ENCODE measurements at places on chromosomes 13 and 19. TPM values are rescaled to one million over a fixed set of nuclear protein-coding genes. Genes with fewer than 3 reads are reported as not detected.

HOMER3 gene
- total RNA-seq = 18.1 TPM

GRCh38 chr19:31940396-31940795, 405.0 kb upstream of the ZNF507 start:
- no peak for DNase-seq

DNA sequence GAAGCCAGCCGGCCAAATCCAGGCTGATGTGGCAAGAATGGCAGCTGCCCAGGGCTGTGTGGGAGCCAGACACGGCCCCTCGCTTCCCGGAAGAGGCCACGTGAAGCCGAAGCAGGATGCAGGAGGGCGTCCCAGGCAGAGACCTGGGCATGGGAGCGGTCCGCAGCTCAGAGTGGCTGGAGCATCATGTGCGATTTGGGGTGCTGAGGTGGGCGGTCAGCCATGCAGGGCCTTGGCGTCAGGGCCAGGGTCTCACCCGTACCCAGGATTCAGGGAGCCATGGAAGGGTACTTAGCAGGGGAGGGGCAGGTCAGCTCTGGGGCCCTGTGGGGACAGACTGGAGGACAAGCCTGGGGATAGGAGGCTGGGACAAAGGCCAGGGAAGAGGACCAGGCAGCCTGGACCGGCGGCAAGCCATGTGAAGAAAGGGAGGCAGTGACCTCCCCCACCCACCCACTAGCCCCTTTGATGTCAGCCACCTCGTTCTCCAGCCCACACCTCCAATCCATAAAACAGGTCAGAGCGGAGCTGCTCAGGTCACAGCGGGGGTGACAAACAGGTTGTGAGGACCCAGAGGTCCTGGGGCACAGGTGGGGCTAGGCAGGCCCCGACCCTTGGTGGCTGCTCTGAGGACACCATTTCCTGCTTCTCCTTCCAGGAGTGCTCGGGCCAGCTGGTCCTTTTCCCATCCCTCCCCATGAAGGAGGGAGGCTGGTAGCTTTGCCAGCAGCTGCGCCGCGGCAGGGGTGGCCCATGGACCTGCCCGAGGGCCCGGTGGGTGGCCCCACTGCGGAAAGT, 2.3 kb downstream of the KASH5 start:
- DNase-seq = no peak

DNA sequence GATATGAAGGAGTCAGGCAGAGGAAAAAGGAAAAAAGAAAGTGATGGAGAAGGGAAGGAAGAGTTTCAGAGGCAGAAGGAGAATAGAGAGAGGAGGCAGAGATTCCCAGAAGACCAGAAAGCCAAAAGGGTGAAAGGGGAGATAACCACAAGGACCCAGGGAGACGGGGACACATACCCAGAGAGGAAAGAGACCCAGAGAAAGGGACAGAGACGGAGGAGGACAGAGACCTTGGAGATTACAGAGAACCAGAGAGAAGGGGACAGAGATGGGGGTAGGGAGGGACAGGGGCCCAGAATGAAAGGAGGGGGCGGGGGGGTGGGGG, 1.4 kb downstream of the PTH2 start:
- DNase-seq = no peak

DNA sequence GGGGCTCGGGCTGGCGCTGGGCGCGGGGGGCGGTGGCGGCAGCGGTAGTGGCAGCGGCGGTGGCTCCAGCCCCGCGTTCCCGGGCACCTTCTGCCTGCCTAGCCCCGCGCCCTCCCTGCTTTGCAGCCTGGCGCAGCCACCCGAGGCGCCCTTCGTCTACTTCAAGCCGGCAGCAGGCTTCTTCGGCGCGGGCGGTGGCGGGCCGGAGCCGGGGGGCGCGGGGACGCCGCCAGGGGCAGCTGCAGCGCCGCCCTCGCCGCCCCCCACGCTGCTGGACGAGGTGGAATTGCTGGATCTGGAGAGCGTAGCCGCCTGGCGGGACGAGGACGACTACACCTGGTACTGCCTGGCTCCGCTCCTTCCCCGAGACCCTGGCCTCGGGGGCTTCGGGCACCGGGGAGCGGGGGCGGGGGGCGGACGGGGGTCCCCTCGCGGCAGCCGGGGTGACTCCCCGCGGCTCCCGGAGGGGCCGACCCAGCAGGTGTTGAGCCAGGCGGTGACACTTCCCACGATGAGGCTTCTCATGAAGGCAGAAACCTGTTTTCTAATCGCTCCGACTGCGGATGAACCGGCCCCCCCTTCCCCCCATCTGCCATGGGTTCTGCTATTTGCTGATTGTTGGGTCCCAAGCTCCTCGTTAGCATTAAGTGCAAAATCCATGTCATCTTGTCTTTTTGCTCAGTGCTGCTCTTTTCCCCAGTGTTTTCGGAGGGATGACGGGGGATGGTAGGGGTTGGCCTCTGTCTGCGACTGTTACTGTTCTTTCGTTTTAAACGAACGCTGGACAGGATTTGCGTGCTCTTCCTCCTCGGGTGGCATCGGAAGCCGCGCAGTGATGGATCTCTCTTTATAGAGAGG, 943 bp downstream of the SLAIN1 start:
- no peak for DNase-seq

DNA sequence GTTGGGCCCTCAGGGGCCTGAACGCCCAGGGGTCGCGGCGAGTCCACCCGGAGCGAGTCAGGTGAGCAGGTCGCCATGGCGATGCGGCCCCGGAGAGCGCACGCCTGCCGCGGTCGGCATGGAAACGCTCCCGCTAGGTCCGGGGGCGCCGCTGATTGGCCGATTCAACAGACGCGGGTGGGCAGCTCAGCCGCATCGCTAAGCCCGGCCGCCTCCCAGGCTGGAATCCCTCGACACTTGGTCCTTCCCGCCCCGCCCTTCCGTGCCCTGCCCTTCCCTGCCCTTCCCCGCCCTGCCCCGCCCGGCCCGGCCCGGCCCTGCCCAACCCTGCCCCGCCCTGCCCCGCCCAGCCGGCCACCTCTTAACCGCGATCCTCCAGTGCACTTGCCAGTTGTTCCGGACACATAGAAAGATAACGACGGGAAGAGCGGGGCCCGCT, at the start of gene CCNA1:
CCNA1 (plus strand) TSS at position 390 of the 439 bp plus-strand sequence. CDS start 562 bp downstream, outside the sequence.
- DNase-seq = no peak

- DNase-seq = no peak
Observed at GRCh38 chr19:3420909-3421619, 54.7 kb downstream of the NFIC start.

- no peak for DNase-seq
Observed at GRCh38 chr19:20077791-20078463, at the start of gene ZNF90. Gene ZNF90 (plus strand): TSS chr19:20078000. CDS start chr19:20078133, 133 bp downstream.

- no peak for DNase-seq
Observed at GRCh38 chr19:44718441-44719261, 19.7 kb downstream of the CEACAM16 start.

ZNF284 gene
- 2.0 TPM for total RNA-seq

- no peak for DNase-seq
Observed at GRCh38 chr19:41575998-41576397, at the start of gene CEACAM21. Gene CEACAM21 (plus strand): TSS chr19:41576166. CDS start chr19:41576275, 109 bp downstream.

Measured in NCI-H460 (cell line).